ENCODE measurements at places on chromosomes 5 and 9.

DNA sequence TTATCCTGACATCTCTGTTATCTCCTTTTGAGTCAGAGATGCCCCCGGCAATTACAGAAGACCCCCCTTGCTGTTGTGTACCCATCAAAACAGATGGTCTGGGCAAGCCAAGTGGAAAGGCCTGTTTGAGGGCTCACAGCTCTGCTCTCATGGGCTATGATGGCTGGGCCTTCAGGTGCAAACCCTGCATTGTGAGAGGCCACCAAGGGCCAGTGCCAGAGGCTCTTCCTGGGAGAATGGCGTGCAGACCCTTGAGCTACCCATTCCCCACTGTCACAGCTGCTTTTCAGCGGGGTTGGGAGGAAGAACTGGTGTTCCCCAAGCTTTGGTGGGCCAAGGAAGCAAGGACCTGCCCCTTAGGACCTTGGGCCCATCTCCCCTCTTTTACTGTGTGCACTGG lies 174.7 kb upstream of the PPP1R26 start:
- no peak for DNase-seq

GRCh38 chr5:102857076-102857818 lies 102.1 kb downstream of the PAM start:
- DNase-seq, result no peak

DNA sequence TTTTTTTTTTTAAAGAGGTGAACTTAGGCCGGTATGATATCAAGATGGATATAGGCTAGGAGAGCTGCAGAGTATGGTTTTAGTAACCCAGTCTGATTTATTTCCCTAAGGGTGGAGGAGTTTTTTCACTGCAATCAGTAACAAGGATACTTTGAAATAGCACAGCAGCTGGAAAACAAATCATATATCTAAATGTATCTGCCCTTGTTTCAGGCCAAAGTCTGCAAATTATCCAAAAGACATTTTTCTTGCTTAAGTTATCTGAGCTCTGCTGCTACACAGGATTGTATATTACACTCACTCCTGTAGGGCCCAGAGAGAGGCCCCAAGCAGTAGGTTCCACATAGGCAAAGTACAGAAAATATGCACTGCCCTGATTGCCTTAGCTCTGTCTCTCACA lies 222.4 kb downstream of the NTRK2 start:
- DNase-seq, result no peak

GRCh38 chr5:123090661-123091297 lies 1.7 kb downstream of the PRDM6 start:
- no peak for DNase-seq

- no peak for DNase-seq
Measured at GRCh38 chr5:171773106-171773505, 12.5 kb upstream of the SMIM23 start.

DNA sequence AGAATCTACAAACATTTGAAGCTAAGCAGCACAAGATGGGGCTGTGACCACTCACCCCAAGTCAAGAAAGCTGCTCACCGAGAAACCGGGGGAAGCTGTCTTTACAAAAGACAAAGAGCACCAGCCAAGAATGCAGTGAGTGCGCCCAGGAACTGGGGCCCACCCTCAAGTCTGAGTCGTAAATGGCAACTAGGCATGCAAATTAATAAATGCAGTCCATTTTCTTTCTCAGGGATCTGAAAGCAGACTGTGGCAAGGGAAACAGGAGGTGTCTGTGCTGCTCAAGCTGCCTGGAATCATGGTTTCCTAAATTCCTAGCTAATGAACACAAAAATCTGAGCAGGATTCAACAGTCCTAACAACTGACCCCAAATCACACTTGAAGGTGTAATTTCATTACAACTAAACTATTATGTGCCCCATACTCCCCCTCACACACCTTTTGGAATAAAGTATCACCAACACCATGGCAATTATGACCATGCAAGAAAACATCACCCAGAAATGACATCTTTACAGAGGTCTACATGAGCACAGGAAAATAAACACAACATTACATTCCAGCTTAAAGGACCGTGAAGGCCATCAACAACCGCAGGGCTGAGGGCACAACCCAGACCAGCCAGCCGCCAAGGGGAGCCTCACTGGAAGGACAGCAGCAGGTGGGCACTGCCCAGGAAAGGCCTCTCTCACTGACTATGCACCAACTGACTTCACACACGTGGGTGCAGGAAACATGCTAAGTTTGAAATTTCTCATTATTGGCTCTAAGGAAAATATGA lies 17.6 kb downstream of the NSUN2 start:
- DNase-seq, result no peak
